GM04504 (cell line): ENCODE measurements at places on chromosomes 3 and 15.

- DNase-seq: no peak
These were observed 212.5 kb downstream of the XXYLT1 start for GRCh38 chr3:195058336-195059005.

DNA sequence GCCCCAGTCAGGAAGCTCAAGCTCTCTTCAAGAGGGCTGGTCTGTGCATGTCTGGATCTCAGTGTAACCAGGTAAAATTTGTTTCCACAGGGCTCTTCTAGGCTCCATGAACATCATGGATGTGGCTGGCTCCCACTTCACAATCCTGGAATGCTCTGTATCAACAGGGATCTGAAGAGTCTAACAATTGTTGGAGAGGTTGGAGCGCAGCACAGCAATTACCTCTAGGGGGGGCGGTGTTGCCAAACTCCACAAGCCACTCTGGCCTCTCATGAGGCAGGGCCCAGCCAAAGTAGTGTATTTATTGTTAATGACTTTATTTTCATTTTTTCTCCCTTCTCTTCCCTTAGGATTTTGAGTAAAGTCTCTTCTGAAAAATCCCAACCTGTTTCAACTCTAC, 6.1 kb upstream of the EIF2B5 start:
- DNase-seq: no peak

DNA sequence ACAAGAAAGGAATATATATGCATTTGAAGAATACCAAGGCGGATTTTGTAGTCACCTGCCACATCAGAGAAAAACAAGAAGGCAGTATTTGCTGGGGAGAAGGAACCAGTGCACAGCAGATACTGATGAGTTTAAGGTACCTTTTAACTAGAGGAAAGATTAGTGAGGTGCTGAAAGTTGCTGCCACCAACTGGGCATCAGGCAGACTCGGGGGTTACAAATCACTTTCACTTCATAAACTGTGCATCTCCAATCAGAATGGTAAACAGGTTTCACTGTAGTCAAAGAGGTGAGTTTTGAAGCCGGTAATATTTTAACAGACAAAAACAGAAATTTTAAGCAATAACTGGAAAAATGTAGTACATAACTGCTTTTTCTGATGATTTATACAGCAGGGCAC, 4.1 kb downstream of the FBN1 start:
- DNase-seq: no peak

- DNase-seq: no peak
These were observed 967.1 kb upstream of the ROBO1 start for GRCh38 chr3:80734920-80735319.

DNA sequence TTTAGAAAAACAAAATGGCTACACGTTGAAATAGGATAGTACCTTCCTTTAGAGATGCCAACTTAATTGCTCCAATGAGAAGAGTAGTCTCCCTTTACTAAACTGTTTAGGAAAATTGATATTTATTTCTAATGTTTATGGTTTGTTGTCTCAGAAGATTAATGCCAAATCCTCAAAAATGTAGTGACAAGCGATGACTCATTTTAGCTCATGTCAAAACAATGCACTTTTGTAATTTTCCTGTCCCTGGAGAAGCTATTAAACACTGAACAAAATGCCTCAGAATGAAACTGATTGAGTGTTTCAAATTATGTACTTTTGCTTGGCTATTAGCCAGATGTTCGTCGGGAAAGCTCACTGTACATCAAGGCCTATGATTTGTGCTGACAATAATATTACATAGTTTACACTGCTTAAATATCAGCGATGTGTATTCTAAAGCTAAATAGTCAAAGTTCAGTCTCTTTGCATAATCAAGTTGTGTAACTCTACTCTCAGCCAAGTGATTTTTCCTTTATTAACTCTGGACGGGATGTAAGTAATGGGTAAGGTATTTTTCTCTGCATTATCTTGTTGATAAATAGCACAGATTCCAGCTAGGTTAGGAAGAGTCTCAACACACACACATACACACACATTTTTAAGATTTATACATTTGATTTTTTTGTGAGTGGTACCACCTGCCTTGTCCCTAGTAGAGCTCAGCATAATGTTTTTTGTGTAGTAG, 83.7 kb downstream of the CMSS1 start:
- DNase-seq: peak; percentile 68

DNA sequence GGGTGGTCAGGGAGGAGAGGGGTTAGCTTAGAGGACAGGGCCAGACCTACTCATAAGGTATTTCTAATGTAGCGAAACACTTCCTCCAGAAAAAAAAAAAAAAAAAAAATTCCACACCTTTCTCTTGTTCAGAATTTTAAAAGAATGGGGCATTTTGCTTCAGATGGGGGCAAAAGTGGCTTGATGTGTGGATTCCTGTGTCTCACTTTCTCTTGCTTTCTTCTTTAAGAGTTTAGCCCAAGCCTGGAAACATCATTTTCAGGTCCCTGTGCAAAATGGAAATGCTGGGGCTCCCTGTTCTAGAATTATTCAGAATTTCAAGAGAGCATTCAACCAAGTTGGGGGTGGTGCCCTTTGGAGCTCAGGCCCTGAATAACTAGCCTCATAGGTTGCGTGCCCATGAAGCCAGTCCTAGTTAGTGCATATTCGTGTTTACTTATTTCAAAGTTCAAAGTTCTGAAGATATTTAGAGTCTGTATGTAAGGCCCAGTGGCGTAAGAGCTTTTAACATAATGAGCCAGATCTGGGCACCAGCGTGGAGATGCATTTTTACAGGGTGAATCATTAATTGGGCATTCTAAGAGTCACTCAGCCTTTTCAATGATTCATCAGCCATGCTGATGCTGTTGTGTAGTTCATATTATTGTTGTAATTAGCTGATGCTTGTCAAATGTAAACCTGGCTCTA, 104.5 kb downstream of the RPLP1 start:
- DNase-seq: peak; percentile 88

- no peak for DNase-seq
These were observed 53.0 kb upstream of the FOXP1 start for GRCh38 chr3:71636482-71636881.

DNA sequence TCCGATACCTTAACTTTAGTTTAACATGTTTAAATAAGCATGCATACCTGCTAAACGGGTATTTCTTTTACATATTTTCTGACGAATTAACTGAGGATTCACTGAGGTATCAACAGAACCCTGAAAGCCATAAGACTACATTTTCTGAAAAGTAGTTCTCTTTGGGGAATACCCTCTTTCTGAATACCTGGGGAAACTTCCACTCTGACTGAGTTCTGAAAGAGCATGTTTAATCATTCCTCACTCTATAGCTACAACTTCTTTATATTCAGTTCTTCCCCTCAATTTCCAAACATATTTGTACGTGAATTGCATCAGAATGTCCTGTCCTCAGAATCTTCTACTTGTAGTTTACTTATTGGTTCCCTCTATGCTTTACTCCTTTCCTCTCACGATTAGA, 403.0 kb downstream of the ROBO1 start:
- no peak for DNase-seq

GRCh38 chr15:68305420-68305871, 27.9 kb downstream of the FEM1B start:
- no peak for DNase-seq

- DNase-seq: no peak
These were observed 152.1 kb downstream of the UACA start for GRCh38 chr15:70611286-70611685.
